ENCODE measurements at places on chromosomes 2 and 18.

GRCh38 chr18:27954226-27954625, 222.7 kb downstream of the CDH2 start:
- DNase-seq, result peak; percentile 48

- DNase-seq, result no peak
These were observed 5.8 kb downstream of the SMIM21 start for GRCh38 chr18:75421656-75422055.

GRCh38 chr2:231326404-231326803, 69.1 kb upstream of the B3GNT7 start:
- no peak for DNase-seq

GRCh38 chr2:48341551-48342133, 188.3 kb upstream of the STON1 start:
- no peak for DNase-seq

GRCh38 chr18:70920840-70921374, 632.1 kb downstream of the SOCS6 start:
- no peak for DNase-seq

DNA sequence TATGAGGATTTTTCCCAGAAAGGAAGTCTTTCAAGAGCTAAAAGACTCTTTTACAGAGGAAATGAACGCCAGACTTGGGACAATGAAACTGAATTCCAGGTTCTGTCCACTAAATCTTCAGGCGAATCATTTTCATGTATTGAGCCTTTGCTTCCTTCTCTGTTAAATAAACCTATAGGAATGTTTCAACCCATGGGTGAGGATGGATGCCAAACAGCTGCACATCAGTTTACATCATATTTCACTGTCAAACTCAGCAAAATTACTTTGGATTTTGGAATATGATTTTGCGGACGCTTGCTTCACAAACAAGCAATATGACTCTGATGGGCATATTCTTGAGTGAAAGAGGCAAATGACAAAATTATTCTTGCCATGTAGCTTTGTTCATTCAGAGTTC, 256.1 kb upstream of the ZNF521 start:
- DNase-seq, result no peak

DNA sequence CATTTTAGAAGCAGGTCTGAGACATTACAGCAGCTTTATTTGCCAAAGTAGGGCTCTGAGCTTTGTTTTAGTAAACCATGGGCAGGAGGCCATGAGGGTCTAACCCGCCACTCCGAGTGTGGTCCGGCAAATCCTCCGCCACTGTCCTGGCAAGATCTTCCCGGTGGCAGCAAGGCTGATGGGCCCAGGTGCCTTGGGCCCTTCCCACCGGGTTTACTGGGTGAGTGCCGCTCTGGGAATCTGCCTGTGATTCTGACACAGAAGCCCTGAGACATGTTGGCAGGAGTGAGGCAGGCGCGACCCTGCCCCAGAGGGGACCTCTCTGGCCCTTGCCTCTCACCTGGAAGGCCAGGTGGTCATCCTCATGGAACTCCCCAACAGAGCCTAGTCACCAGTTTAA, 29.9 kb downstream of the MTERF4 start:
- DNase-seq, result no peak

- no peak for DNase-seq
These were observed 29.1 kb upstream of the ASB18 start for GRCh38 chr2:236293241-236293810.

- DNase-seq, result no peak
These were observed 427.5 kb downstream of the LPIN1 start for GRCh38 chr2:12173943-12174340.

- no peak for DNase-seq
These were observed 33.8 kb upstream of the GALNT5 start for GRCh38 chr2:157223624-157224205.

DNA sequence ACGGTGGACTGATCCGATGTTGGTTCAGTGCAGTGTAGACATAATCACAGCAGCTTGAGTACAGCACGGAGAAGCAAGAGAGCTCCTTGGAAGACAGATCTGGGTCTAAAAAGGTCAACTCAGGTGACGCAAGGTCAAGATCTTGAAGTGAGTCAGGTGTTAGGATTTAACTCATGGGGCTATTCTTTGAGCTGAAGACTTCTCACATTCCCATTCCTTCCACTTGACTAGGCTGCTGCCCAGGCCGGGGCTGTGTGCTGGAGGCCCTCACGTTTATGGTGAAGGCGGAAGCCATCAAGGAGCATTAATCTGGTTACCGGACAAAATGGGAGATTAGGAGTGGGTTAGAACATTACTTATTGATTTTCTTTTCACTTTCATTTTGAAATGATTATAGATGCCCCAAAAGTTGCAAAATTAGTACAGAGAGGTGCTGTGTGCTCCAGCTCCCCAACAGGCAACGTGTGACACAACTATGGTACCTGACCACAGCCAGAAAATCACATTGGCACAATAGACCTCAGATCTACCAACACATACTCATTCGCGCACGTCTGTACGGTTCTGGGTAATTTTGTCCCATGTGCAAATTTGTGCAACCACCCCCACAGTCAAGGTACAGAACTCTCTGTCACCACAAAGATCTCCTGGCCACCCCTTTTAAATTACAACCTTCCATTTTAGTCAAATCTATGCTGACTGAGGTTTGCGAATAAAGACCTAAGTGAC, 77.6 kb upstream of the SEC11C start:
- no peak for DNase-seq

- peak; percentile 34 for DNase-seq
These were observed 22.2 kb downstream of the ZSCAN30 start for GRCh38 chr18:35267809-35268208.

- peak; percentile 59 for DNase-seq
These were observed 44.5 kb downstream of the DOCK10 start for GRCh38 chr2:224997802-224998201.

DNA sequence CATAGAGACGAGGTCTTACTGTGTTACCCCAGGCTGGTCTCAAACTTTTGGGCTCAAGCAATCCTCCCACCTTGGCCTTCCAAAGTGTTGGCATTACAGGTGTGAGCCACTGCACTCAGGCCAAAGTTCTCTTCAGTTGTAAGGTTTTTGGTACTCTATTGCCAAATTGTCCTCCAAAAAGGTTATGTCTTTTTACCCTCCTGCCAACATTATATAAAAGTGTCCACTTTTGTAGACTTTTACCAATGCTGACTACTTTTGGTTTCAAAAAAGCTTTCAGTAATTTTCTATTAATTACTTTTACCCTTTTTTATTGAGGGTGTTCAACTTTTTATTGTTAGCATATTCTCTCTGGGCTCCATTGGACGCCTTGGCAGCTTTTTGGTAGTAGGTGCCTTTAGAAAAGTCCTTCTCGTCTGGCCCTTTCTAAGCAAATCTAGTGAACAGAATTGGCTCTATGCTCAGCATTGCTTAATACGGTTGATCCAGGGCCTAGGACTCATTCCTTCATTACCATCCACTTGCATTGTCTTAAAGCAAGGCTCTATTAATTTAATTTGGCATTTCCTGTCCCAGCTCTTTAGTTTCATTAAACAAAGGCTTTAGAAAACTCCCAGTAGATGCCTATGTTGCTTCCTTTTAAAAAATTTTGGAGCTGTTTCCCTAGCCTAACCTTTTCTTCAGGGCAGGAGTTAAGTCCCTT, 16.7 kb upstream of the IL1A start:
- DNase-seq, result no peak

DNA sequence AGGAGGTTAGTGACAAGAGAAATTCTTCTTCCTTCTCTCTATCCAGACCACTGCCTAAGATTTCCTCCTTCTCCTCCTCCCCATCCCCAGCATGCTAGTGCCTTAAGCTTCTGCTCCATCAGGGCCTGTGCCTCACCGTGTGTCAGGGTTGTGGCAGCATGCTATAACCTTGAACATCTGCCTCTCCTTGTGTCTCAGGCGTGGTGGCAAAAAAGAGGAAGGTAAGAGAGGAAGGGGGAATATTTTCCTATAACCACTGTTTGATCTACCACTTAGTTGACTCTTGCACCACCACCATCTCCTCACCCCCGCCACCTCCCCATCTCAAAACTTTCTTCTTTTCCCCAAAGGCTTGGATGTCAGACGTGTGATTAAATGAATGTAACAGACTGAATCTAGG, 38.3 kb upstream of the PEX13 start:
- DNase-seq, result no peak

GRCh38 chr2:12113412-12113811, 367.0 kb downstream of the LPIN1 start:
- no peak for DNase-seq

GRCh38 chr2:49342156-49342555, 187.8 kb upstream of the FSHR start:
- DNase-seq, result no peak

GRCh38 chr18:32418148-32418547, 52.5 kb downstream of the GAREM1 start:
- no peak for DNase-seq

DNA sequence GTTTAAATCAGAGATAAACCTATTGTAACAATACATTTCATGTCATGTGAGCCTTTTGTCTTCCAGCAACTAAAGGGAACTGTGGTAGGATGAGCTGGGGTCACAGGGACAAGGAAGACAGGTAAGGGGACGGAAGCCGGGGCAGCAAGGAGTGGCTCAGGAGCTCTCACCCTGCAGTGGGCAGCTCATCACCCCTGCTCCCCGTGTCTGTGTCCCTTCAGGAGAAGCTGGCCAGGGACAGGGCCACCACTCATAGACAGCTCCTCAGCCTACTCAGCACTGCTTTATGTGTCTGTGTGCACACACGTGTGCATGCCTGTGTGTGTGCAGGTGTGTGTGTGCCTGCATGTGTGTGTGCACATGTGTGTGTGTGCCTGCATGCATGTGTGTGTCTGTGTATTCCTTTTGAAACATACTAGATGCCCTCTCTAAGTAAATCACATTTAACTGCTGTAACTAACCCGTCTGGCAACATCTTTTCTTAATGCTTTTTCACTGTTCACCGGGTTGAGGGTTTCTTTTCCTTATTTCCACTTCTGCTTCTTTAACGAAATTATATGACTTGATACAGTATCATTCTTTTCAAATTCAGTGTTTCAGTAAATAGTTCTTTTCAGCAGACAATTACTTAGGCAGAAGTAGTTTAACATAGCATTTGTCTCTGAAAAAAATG, 44.2 kb downstream of the LRRFIP1 start:
- DNase-seq, result no peak

- DNase-seq, result no peak
These were observed 41.8 kb downstream of the TGFBRAP1 start for GRCh38 chr2:105287692-105288091.

DNA sequence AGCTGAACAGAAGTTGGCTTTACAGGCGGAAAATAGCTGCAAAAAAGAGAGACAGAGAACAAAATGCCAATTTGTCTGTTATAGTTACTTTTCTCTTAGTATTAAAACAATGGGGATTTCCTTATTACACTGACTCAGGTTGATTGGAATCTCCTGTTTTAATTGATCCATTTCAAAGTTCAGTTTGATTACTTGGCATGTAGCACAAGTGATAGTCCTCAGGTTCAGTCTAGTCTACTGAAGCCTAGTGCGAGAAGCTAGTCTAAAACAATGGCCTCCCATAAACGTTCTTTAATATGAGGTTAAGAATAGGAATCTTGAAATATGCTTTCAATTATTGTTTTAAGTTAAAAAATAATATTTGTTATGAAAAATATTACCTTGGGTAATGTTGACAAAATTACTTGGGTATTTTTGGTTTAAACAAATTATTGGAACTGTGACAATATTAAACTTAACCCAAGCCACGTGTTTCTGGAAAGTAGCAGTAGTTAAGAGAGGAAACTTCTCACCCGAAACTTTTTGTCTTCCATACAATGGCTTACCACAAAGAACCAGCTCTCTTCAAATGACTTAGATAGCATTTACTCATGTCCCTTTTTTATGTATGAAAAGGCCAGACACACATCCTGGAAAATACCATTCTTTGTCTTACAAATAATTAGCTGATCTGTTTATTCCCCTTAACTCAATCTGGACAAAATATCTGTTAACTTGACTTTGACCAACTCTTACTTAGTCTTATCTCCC, 1326.2 kb upstream of the TMEFF2 start:
- no peak for DNase-seq

DNA sequence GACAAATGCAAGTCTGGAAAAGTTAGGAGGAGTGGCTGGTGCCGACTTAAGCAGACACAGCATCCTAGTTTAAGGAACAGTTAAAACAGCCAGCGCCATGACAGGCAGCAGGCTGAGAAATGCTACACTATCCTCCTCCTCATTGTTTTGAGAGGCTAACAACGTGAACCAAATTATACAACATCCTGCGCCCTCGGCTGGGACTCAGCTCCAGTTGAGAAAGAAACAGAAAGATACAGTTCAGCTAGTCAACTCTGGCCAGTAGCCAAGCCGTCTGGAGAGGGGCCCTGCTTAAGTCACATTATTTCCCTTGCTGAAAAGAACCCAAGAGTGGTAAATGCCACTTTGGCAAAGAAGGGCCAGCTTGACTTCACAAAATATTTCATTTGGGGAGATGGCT, 90.2 kb downstream of the BCL11A start:
- peak; percentile 61 for DNase-seq

GRCh38 chr18:58348517-58348916, 280.4 kb downstream of the ALPK2 start:
- no peak for DNase-seq

DNA sequence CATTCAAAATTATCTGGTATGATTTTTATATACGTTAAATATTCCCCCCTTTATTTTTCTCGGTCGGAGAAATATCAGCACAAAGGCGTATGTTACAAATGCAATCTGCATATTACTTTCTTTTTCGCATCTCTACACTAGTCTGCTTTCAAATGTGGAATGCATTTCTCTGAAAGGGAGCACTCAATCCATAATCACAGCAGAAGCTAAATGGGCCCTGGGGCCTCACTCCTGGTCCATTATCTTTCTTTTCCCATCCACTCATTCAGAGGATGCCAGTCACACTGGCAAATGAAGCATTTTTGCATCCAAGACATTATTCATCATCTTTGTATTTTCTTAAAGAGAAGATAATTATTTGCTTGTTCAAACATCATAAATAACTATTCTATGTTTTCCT, 295.2 kb upstream of the LRP1B start:
- no peak for DNase-seq

- DNase-seq, result no peak
These were observed 750 bp downstream of the STRADB start for GRCh38 chr2:201452058-201452921.

DNA sequence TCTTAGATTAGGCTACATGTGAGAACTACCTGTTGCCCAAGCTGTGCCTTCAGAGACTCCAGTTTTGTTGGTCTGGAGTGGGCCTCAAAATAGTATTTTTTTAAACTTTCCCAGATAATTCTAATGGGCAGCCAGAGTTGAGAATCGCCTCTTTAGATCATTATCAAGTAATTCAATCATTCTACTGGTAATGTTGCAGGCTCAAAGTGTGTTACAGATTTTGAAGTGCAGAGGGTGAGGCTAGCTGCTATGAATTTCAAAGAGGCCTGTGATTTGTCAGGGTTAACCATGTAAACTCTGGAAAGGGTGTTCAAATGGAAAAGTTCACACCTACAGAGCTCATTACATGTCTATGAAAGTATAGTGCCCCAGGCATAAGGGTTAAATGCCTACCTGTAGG, 30.1 kb downstream of the ANKRD29 start:
- no peak for DNase-seq

All from right hindlimb (tissue), 1 donor.